ENCODE measurements at places on chromosomes 2 and 18. TPM values are rescaled to one million over a fixed set of nuclear protein-coding genes. Genes with fewer than 3 reads are reported as not detected.
A peak's percentile ranks its signal among the peaks of the same experiment; 100 is the strongest.

GRCh38 chr2:25276569-25277465 is 64.9 kb downstream of the DNMT3A start:
- peak; percentile 15 for DNase-seq
- peak overlapping the region; percentile 45 for H3K4me3 ChIP-seq
- peak overlapping the region; percentile 64 for H3K27ac ChIP-seq
- no peaks in the 10 kb centered on the region for H3K27me3 ChIP-seq

- no peak for DNase-seq
- H3K4me3 ChIP-seq = no peak overlapping the region
- no peak overlapping the region for H3K27ac ChIP-seq
- no peaks in the 10 kb centered on the region for H3K4me1 ChIP-seq
- no peaks in the 10 kb centered on the region for H3K27me3 ChIP-seq
Measured at GRCh38 chr18:66682855-66683322, 79.0 kb upstream of the CDH19 start.

DNA sequence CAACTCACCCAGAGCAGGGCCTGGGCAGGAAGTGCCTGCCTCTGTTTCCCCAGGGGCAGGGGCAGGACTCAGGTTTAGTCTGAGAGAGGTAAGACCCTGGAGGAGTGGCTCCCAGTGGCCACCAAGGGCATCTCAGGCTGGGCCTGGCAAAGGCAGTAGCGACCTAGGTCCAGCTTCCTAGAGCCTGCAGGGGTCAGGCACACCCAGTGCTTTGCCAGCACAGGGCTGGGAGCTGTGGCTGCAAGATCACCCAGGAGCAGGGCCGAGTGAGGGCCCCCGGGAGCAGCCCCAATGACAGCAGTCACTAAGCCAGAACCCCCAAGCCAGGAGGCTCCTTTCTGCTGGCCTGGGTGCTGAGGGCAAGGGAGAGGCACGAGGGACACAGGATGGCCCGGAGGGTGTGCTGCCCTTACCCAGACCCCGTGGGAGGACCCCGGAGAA is 8.8 kb upstream of the DUSP2 start:
- no peak overlapping the region for H3K4me3 ChIP-seq
- H3K27me3 ChIP-seq = no peaks in the 10 kb centered on the region
- DNase-seq = no peak
- H3K27ac ChIP-seq = no peak overlapping the region
- H3K36me3 ChIP-seq = no peaks in the 10 kb centered on the region
- H3K4me1 ChIP-seq = no peaks in the 10 kb centered on the region

DNA sequence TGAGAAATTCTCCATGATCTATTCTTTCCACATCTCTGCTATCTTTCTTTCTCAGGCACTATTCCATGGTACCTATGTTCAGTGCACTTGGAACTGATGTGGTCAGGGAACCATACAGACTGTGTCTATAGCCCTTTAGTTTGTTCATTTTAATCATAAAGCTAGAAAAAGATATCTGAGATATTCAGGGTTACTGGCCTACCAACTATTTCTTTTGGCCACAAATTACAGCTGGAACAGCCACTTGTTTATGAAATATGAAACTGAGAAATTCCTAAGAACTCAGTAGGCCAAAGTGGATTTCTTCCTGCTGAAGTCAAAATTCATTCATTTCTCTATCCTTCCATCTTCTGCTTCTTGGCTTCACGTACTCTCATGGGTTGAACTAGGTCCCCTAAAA is 22.8 kb upstream of the LYPD1 start:
- no peak overlapping the region for H3K4me3 ChIP-seq
- DNase-seq = no peak
- no peak overlapping the region for H3K27ac ChIP-seq
- H3K27me3 ChIP-seq = no peaks in the 10 kb centered on the region

- no peaks in the 10 kb centered on the region for H3K27me3 ChIP-seq
- DNase-seq = no peak
- no peak overlapping the region for H3K27ac ChIP-seq
Measured at GRCh38 chr2:72439892-72440291, 292.2 kb upstream of the CYP26B1 start.

DNA sequence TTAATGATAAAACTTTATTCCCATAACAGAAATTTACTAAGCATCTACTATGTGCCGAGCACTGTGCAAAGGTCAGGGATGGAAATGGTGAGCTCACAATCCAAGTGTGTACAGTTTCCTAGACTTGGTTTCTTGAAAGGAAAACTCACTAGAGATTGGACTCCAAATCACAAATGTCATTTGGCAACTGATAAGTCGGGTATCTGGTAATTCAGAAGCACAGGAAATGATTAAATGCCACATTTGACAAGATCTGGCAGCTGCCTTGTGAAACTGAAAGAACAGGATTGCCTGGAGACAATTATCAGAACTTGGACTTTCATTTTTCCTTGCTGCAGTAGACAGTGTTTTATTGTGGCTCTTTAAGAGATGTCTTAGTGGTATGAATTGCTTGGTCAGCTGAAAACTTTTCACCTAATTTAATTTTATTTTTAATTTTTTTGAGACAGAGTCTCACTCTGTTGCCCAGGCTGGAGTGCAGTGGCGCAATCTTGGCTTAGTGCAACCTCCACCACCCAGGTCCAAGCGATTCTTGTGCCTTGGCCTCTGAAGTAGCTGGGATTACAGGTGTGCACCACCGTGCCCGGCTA is 19.2 kb downstream of the ITGA6 start:
- H3K27me3 ChIP-seq = no peaks in the 10 kb centered on the region
- no peak overlapping the region for H3K27ac ChIP-seq
- peaks cover 81% of the 10 kb centered on the region for H3K4me1 ChIP-seq

GRCh38 chr18:58687871-58688308 is 16.6 kb downstream of the MALT1 start:
- H3K27me3 ChIP-seq = no peaks in the 10 kb centered on the region
- no peak overlapping the region for H3K4me3 ChIP-seq
- H3K36me3 ChIP-seq = peaks cover 4% of the 10 kb centered on the region
- DNase-seq = no peak
- H3K4me1 ChIP-seq = peaks cover 20% of the 10 kb centered on the region

DNA sequence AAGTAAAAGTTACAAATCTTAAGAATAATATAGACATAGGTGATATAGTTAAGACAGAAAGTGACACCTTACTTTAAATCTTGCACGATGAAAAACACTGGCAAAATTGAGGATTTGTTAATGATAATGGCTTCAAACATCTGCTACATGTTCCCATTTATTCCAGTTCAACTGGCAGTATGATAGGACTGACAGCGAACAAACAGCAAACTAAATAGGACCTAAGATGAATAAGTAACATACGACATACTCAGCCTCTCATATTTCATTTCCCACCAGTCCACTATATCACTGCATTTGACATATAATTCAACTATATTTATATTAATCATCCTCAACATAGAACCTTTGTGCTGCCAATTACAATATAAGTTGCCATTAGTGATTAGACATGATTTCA is 36.3 kb downstream of the ACVR1C start:
- no peaks in the 10 kb centered on the region for H3K27me3 ChIP-seq
- H3K4me3 ChIP-seq = no peak overlapping the region

GRCh38 chr2:145845923-145846322 is 1326.0 kb upstream of the ZEB2 start:
- H3K27me3 ChIP-seq = no peaks in the 10 kb centered on the region
- H3K4me3 ChIP-seq = no peak overlapping the region
- DNase-seq = no peak
- H3K36me3 ChIP-seq = no peaks in the 10 kb centered on the region
- H3K4me1 ChIP-seq = no peaks in the 10 kb centered on the region

- H3K27ac ChIP-seq = no peak overlapping the region
- no peaks in the 10 kb centered on the region for H3K36me3 ChIP-seq
- no peaks in the 10 kb centered on the region for H3K4me1 ChIP-seq
- no peak overlapping the region for H3K4me3 ChIP-seq
- H3K27me3 ChIP-seq = no peaks in the 10 kb centered on the region
- no peak for DNase-seq
Measured at GRCh38 chr2:71474116-71474743, 20.9 kb downstream of the DYSF start.

DNA sequence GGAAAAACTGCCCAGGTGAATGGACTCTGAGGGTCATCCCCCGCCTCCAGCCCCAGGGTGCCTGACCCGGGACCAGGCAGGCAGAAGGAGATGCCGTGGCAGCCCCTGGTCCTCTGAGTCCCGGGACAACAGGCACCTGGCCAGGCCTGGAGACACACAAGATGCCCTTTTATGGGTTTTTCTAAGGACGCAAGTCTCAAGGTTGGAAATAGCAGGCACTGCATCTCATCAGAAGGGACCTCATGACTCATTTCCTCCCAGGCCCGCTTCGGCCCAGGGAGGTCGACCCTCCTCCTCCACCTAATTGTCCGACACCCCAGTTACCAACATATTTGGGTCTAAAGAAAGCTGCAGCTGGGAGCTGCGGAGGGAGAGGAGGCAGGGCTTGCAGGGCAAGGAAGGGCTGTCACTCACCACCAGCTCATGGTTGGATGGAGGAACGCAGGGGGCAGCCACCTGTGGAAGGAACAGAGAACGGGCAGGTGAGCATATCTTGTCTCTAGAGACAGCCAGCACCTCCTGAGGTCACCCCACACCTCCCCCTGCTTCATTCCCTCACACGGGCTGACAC is 82.9 kb downstream of the TNS1 start:
- DNase-seq = no peak
- H3K36me3 ChIP-seq = no peaks in the 10 kb centered on the region
- peaks cover 46% of the 10 kb centered on the region for H3K4me1 ChIP-seq
- no peaks in the 10 kb centered on the region for H3K27me3 ChIP-seq
- peak overlapping the region; percentile 92 for H3K27ac ChIP-seq

GRCh38 chr2:189083106-189083505 is 96.5 kb downstream of the COL5A2 start:
- H3K4me1 ChIP-seq = no peaks in the 10 kb centered on the region
- no peak for DNase-seq
- peaks cover 5% of the 10 kb centered on the region for H3K36me3 ChIP-seq
- H3K27me3 ChIP-seq = no peaks in the 10 kb centered on the region
- H3K4me3 ChIP-seq = no peak overlapping the region
- H3K27ac ChIP-seq = no peak overlapping the region

DNA sequence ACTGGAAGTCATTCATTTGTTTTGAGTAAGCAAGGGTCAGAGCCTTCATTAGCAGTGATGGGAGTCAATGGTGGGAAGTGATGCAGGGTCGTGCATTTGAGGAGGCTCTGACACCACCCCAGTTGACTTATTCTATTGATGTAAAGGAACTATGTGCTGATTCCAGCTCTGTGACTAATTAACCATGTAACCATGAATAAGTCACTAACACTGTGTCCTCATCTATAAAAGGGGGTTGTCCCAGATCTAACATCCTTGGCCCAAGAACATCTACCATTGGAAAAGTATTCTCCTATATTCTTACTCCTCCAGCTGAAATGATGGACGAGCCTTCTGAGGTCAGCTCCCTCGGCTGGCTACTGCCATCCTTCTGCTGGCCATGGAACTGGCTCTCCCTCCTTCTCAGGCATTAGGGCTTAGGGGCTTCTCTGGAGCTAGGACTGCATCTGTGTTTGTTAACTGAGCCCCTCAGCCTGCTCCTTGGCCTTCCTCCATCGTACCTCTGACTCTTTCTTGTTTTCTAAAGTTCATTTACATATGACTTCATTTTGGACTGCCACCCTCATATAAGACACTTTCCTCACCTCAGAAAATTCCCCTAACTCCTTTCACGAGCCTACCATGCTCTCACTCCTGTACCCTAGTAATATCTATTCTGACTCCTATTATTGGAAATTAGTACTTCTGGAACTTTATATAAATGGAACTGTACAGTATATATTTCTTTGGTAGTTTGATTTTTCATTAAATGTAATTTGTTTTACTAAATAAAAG is 115.5 kb downstream of the KCTD1 start:
- no peak overlapping the region for H3K27ac ChIP-seq
- H3K36me3 ChIP-seq = no peaks in the 10 kb centered on the region
- no peak overlapping the region for H3K4me3 ChIP-seq
- no peak for DNase-seq

DNA sequence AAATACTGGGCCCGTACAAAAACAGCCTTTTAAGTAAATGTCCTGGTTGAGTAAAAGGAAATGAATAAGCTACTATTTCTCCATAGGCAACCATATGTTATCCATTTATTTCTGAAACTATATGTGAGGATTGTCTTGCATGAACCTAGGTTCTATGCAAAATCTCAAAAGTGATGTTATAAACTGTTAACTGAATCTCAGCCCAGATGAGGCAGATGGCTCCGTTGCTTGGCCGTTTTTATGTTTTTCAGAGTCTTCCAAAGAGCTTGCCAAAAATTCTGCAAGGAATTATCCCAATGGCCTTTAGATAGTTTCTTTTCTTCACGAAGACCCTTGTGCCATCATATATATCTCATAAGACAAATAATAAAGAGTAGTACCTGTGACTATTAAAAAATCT is 1669.5 kb upstream of the DDX18 start:
- no peaks in the 10 kb centered on the region for H3K27me3 ChIP-seq
- H3K36me3 ChIP-seq = no peaks in the 10 kb centered on the region
- DNase-seq = no peak
- H3K4me1 ChIP-seq = no peaks in the 10 kb centered on the region

- no peak for DNase-seq
- H3K27me3 ChIP-seq = no peaks in the 10 kb centered on the region
- H3K4me1 ChIP-seq = peaks cover 17% of the 10 kb centered on the region
- no peak overlapping the region for H3K4me3 ChIP-seq
- peak overlapping the region; percentile 36 for H3K27ac ChIP-seq
Measured at GRCh38 chr2:42342061-42342794, 18.8 kb downstream of the COX7A2L start.

DNA sequence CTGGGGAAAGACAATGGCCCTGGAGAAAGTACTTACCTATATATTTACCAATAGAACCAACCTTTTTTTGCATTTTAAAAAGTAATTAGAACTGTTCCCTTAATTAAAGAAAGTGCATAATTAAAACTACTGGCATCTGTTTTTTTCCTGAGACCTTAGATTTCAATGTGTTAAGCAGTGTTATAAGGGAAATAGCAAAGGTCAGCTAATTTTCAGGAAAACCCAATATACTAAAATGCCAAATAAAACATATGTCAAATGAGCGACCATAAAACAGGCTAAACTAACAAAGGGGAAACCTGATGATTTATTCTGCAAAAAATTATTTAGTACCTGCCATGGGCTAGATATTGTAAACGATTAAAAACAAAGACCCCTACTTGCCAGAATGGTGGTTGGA is 223.9 kb upstream of the SESTD1 start:
- no peak overlapping the region for H3K27ac ChIP-seq
- peaks cover 3% of the 10 kb centered on the region for H3K4me1 ChIP-seq
- H3K36me3 ChIP-seq = no peaks in the 10 kb centered on the region
- H3K4me3 ChIP-seq = no peak overlapping the region
- no peak for DNase-seq
- no peaks in the 10 kb centered on the region for H3K27me3 ChIP-seq

DNA sequence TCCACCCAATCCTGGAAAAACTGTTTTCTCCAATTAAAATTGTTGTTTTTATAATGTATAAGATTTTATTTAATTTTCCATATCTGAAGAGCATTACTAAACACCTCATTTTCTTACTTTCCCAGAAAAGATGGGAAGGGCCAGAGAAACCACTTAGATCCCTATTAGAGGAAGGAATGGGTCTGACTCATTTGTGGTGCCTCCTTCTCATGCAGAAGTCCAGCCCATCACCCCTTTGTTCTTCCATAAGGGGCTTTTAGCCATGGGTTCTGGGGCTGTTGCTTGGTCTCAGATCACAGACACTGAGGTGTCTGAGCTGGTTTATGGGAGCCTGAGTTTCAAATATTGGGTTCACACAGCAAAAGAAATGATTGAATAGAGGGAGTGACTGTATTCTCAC is 152.2 kb downstream of the ESCO1 start:
- H3K27me3 ChIP-seq = no peaks in the 10 kb centered on the region
- H3K4me1 ChIP-seq = no peaks in the 10 kb centered on the region
- H3K27ac ChIP-seq = no peak overlapping the region
- DNase-seq = no peak
- H3K36me3 ChIP-seq = no peaks in the 10 kb centered on the region
- no peak overlapping the region for H3K4me3 ChIP-seq

GRCh38 chr2:16727256-16727655 is 61.6 kb upstream of the CYRIA start:
- no peak overlapping the region for H3K27ac ChIP-seq
- no peak overlapping the region for H3K4me3 ChIP-seq

The KCNG2 gene
- not detected for total RNA-seq

The UGT1A9 gene
- total RNA-seq = 1.4 TPM

The UPP2 gene
- total RNA-seq = not detected

The NT5DC4 gene
- not detected for total RNA-seq
